ENCODE measurements at places on chromosomes 7 and 10.
A peak's percentile ranks its signal among the peaks of the same experiment; 100 is the strongest.

DNA sequence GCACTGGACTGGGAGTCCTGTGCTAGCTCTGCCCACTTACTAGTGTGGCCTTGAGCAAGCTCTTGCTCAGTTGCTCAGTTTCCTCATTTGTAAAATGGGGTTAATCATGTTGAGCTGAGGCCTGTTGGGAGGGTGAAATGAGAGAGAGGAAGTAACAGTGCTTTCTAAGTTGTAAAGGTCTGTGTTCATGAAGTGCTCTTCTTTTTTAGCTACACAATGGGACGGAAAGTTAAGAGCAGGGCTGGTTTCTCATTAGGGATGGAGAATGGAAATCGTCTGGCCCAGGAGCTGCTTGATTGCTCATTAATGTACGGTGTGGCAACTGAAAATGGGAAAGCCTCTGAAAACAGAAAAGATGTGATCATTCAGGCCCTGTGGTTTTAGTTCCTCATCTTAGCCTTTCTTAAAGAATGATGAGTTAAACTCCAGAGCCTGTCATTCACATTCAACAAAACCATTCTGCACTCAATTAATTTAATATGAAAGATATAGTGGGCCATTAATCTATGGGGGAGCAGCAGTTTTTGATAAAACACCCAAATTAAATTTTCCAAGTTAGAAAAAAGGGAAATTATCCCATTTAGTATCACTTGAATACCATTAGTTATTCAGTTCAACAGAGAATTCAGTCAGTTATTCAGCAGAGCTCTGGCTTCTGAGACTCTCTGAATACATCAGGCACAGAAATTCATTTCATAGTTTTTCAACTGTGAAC lies 60.5 kb downstream of the SH2D4B start:
- DNase-seq = no peak

DNA sequence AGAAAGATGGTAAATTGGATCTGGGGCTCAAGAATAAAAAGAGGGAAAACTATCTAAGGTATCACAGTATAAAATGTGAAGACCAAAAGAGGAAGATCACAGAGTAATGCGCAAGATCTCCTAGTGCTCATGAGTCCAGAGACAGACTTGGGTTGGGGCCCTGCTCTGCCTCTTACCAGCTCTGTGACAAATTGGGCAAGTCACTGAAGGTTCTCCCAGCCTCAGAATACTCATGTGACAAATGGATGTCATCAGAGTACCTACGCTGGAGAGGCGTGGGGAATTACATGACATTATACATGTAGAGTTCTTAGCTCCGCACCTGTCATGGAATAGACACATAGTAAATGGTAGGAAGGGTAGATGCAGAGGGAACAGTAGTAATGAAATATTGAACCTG lies 124.4 kb downstream of the DOCK4 start:
- peak; percentile 23 for DNase-seq

DNA sequence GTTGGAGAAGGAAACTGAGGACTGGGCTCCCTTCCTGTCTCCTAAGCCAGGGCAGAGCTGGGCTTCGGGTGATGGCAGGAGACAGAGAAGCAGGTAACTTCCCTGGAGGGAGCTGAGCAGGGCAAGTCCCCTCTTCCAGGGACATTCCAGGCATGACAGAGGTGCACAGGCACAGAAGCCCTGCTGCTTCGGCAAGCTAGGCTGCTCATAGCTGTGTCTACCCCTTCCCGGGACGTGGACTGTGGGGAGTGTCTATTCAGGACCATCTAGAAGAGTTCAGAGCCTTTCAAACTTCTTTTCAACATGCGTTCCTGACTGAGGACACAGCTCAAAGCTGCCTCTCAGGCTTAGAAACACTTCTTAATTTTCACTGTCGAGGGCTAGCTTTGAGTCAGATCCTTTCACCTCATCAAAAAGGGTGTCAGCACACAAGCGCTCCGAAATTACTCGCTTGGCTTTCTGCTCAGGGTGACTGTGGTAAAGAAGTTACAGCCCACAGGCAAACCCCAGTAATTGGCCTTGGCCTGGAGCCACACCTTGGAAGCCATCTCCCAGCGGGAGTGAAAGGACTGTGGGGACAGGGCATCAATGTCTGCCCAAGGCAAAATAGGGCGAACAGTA lies 63.7 kb upstream of the STEAP1B start:
- DNase-seq = no peak

- DNase-seq = no peak
These were observed 910 bp downstream of the WIPF3 start for GRCh38 chr7:29806995-29807841.

- no peak for DNase-seq
These were observed 12.2 kb downstream of the ARPC1B start for GRCh38 chr7:99386584-99387238.

GRCh38 chr7:1530946-1531262 lies 402 bp downstream of the MAFK start:
- no peak for DNase-seq

GRCh38 chr7:155713384-155713783 lies 68.9 kb downstream of the RBM33 start:
- no peak for DNase-seq

GRCh38 chr10:48633381-48634197 lies 28.7 kb upstream of the ARHGAP22 start:
- no peak for DNase-seq

GRCh38 chr10:79451046-79451699 lies 5.7 kb upstream of the ZCCHC24 start:
- no peak for DNase-seq

DNA sequence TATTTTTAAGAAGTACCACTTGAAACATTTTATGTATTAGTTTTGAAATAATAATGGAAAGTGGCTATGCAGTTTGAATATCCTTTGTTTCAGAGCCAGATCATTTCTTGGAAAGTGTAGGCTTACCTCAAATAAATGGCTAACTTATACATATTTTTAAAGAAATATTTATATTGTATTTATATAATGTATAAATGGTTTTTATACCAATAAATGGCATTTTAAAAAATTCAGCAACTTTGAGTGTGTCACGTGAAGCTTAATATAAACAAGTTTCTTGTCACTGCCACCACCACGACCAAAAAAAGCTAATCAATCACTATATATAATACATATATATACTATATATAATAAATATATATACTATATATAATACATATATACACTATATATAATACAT lies 4.8 kb downstream of the IL6 start:
- DNase-seq = no peak

DNA sequence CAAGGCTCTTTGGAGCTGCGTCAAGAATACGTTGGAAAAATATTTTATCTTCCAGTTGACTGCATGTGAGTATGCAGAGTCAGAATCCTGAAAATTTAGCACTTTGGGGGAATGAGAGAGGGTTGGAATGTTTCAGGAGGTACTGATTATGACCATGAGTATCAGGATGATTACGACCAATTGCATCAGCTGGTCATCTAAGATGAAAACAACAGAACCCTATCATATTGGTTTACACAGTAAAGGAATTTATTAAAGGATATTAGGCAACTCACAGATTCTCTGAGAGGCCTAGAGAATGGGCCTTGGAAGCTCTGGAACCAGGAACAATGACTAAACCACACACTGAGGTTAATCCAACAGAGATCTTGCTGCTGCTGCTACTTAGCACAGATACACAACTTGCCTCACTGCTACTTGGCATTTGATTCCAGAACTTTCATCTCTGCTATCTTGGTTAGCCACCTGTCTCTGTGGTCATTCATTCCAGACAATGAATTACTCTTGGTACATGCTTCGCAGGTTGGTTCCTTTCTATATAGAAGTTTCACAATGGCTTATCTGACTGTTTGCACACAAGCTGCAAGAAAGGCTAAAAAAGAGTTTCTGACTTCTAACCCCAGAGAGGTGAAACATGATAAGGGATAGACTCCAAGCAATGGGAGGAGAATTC lies 68.0 kb upstream of the CTTNBP2 start:
- DNase-seq = no peak

DNA sequence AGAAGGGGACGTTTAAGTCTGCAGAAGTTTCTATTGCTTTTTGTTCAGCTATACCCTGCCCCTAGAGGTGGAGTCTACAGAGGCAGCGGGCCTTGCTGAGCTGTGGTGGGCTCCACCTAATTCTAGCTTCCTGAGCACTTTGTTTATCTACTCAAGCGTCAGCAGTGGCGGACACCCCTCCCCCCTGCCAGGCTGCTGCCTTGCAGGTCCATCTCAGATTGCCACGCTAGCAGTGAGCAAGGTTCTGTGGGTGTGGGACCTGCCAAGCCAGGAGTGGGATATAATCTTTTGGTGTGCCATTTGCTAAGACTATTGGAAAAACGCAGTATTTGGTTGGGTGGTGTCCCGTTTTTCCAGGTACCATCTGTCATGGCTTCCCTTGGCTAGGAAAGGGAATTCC lies 147.3 kb upstream of the PRPS1L1 start:
- DNase-seq = no peak

DNA sequence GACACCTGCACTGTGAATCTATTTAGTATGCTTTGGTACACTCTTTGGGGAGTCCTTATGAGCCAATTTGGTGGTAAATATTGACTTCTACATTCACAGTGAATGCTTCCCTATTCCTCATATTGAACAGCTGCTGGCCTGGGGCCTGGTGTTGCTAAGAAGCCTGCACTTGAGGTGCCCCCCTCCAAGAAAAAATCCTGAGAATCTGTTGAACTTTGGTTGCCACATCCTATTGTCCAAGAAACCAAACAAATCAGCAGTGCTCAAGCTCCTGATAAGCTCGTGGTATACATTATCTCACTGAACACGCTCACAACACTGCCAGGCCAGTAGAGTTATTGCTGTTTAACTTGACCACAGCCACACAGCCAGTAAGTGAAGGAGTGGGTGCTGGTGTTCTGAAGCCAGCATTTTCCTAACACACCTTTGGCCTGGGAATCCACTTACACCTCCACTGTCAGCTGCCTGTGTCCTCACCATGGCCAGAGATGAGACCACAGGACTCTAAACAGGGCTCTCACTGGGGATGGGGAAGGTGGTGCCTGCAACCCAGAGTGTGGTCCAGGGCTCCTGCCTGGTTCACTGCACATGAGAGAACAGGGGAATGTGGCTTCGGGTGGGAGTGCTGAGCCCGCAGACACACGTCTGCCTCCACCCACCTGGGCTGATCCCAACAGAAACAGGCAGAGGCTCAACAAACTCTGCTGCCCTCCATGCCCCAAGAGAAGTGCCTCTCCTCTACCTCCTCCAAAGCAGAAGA lies 6.7 kb downstream of the DDC start:
- DNase-seq = no peak

- DNase-seq = no peak
These were observed 184.5 kb upstream of the SP8 start for GRCh38 chr7:20971219-20971618.

DNA sequence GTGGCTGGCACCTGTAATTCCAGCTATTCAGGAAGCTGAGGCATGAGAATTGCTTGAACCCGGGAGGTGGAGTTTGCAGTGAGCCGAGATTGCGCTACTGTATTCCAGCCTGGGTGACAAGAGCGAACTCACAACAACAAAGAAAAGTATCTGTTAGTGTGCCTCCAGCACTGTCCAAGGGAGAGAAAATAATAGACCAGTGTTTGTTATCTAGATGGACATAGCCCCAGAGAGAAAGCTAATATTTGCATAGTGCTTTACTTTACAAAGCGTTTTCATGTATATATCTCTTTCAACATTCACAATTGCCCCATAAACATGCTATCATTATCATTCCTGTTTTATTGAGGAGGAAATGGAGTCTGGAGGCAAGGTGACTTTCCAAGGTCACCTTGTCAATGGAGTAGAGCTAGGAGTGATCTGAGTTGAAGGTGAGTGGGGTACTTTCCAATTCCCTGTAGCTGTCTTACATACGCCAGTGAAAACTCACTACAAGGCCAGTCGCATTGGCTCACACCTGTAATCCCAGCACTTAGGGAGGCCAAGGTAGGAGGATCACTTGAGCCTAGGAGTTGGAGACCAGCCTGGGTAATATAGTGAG lies 49.7 kb upstream of the KIF5B start:
- no peak for DNase-seq

GRCh38 chr10:93473161-93473560 lies 9.0 kb downstream of the MYOF start:
- DNase-seq = no peak

DNA sequence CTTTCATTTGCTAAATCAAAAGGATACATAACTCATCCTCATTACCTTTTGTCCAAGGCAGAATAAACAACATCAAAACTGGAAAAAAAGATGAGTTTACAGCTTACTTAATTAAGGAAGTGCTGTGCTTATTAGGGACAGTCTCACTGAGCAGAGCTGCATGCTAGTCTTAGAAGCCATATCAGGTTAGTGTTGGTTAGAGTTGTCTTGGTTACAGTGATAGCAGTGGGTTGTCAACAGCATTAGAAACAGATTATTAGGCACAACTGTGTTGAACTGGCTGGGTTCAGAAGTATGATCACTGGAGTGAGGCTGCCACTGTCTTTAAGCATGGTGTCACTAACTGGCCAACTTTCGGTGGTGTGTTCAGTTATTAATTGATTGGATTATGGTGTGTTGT lies 503.9 kb upstream of the IGFBP3 start:
- no peak for DNase-seq

DNA sequence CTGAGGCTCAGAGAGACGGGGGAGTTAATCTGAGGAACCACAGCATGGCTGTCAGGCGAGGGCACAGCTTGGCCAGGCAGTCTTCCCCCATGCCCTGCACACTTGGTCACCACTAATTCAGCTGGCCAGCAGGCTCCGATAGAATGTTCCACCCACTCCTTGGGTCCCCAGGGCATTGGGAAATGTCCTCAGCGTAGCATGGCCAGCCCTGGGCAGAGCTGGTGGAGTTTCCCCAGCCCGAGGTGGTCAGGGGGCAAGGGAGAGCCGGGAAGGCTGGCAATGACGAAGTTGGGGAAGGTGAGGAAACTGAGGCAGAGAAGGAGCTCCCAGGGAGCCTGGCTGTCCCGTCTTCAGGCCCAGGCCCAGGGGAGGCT lies 12.1 kb upstream of the GRIFIN start:
- no peak for DNase-seq

DNA sequence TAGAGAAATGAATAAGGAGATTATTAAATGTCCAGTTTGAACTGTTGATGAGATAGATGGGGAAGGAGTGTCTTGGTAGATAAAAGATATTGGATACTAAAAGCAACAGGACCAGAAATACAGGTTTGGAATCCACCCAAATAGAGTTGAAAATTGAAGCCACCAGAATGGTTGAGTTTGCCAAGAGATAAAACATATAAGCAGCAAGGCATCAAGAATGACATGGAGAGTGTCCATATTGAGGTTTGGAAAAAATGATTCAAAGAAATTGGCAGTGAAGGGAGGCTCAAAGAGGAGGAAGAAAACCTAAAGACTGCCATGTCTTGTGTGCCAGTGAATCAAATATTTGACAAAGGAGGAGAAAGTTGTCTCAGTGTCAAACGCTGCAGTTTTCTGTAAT lies 24.2 kb downstream of the CFAP69 start:
- DNase-seq = no peak

- DNase-seq = no peak
These were observed 76.0 kb upstream of the GRB10 start for GRCh38 chr7:50858528-50859245.

GRCh38 chr7:90569368-90569767 lies 26.8 kb upstream of the CDK14 start:
- no peak for DNase-seq

DNA sequence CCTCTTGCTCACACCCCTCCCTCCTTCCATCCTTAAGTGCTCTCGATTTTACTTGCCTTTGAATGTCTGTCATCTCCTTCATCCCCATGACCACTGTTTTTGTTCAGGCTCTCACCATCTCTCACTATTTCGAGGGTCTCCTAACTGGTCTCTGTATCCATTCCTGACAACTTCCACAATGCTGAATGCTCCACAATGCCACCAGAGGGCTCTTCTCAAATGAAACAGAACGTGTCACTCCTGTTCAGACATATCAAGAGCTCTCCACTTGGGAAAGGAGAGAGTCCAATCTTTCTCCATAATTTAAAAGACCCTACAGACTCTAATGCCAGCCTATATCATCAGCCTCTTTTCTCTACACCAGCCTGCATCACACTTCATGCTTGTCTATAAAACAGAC lies 9.0 kb upstream of the SLC13A1 start:
- DNase-seq = no peak
